ENCODE measurements at places on chromosomes 1 and 21.

DNA sequence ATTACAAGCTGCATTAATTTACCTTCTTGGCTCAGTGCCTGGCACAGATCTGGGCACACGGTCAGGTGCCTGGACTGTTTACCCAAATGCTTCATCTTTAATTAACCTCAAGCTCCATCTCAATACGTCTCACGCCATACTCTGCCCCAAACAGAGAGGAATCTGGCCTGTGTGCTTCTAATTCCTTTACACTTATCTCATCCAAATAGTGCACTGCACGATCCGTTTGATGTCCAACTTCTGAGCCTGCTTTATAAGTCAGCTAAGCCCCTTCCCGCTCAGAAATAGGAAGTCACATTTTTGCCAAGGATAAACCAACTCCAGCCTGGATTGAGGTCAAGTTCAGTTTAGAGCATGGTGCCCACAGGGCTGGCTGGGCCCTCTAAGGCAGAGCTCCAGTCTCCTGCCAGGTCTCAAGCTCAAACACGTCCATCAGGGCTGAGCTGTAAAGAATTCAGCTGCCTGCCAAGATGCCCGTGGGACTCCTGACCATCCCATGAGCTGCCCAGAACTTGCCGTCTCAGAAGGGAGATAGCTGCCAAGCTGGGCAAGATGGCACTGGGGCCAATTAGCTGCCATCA lies 233.5 kb downstream of the TRABD2B start:
- no peak for DNase-seq

DNA sequence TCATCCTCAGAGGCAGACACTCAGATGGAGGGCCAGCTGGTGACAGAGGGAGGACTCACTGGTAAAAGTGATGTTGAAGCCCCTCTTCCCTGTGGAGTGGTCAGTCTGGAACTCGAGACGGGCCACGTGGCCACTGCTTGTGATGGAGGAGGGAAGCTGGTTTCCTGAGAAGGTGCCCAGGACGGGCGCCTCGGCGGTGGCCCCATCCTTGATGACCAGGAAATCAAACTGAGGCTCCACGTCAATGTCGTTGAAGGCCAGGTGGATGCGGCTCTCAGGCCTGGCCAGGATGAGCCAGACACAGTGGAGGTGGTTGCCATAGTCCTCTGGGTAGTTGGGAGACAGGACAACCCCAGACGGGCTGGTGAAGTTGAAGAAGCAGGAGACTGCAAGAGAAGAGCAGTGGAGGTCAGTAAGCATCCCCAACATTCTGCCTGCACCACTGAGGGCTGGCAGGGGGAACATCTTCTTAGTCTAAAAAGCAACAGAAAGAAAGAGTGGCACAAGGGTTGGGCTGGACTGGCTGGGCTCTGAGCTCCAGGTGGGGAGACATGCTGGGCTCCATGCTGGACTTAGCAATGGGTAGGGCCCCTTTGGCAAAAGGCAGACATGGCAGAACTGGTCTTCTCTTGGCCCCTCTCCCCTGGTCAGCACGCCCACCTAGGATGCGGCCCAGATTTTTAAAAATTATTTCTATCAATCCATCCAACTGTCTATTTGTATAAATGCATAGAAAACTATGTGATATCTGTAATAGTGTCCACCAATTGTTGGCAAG lies 120.5 kb upstream of the HMGB4 start:
- DNase-seq = no peak

DNA sequence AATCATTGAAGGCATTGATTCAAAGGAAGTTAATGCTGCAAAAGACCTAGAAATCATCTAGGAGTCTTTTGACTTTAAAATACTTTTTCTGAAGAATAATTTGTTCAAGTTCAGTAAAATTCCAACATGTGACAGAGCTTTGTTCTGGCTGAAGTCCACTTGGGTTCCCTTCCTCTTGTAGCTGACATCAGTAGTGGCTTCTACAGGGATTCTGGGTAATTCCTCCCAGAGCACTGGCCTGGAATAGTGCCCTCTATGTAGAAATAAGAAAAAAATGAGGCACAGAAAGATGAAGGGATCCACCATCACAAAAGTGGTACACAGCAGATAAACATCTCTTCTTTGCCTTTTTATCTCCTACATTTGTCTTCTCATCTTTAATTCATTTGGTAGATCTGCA lies 548.1 kb downstream of the LTN1 start:
- DNase-seq = no peak

DNA sequence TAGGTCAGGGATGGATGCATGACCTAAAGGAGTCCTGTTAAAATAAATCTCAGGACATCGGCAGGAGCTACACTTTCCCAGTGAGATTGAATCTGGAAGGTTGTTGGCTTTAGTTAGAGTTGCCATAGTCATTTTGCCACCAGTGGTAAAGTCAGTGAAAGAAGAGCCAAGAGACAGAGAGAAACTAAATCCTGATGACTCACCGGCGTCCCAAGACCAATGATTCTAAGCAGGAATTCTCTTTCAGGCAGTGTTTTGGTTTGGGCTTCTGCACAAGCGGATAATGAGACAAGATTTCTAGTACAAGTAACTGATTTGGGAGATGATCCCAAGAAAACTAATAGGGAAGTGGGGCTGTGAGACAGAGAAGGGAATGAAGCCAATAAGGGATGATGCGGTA lies 88.8 kb upstream of the ETS2 start:
- no peak for DNase-seq

DNA sequence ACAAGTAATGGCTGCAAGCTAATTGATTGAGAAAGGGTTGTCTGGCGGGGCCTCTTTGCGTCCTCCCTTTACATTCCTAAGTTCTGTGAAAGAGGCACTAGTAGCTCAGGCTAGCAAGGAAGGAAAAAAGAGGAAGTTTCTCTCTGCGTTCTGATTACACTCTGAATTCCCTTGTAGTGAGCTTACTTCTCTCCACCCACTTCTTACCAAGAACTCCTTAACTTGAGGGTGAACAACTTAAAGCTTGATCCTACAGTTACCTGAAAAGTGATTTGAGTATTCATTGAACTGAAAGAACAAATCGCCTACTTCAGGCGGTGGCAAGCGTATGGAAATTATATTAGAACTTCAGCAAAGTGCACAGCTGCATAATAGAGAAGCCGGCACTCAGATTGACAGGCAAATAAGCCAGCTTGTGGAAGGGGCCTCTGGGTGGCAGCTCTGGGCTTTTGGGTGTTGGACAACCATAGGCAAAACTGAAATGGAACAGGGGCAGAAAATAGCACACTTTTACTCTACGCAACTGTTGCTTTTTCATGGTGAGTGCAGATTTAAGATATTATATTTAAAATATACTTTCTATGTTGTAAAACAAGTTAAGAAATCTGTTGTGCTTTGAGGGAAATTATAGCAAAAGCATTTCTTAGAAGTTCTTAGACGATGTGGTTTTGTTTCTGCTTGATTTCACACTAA lies 464.5 kb downstream of the USP25 start:
- peak; percentile 34 for DNase-seq
